SJSA1 (cell line): ENCODE measurements at places on chromosomes 1 and 21. TPM values are rescaled to one million over a fixed set of nuclear protein-coding genes. Genes with fewer than 3 reads are reported as not detected.
A peak's percentile ranks its signal among the peaks of the same experiment; 100 is the strongest.

- H3K4me1 ChIP-seq = no peaks in the 10 kb centered on the region
- H3K4me3 ChIP-seq = no peak overlapping the region
- H3K27me3 ChIP-seq = peaks cover 3% of the 10 kb centered on the region; the same call in 1 of the 2 replicates
- no peaks in the 10 kb centered on the region for H3K36me3 ChIP-seq
- no peak for DNase-seq
These were observed 224.9 kb downstream of the PTPRU start for GRCh38 chr1:29461115-29461739.

DNA sequence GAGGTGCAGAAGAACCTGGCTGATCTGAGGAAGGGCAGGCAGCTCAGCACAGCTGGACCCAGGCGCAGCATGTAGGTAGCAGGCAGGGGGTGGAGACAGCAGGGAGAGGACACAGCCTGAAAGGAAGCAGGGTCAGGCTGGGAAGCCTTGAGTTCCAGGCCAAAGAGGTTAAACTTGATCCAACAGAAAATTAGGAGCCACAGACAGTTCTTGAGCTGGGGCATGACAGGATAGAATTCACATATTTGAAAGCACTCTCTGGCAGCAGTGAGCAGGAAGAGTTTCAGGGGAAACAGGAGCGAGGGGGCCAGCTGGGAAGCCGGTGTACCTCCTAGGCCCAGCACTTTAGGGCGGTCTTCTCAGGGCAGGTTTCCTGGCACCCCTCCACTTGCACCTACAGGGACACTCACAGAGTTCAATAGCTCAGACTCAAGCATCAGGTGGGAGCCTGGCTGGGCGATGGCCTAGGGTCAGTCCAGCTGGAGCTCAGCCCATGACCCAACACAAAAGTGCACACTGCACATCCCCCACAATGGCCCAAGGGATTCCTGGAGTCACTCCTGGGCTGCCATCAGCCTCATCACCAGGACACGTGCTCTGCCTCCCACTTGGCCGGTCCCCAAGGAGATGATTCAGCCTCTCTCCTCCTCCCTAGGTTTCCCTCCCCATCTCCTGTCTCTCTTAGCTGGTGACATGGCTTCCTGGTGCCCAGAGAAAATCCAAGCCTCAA is 22.7 kb downstream of the MATN1 start:
- no peak overlapping the region for H3K27ac ChIP-seq
- no peaks in the 10 kb centered on the region for H3K36me3 ChIP-seq
- H3K4me1 ChIP-seq = peaks cover 10% of the 10 kb centered on the region
- H3K4me3 ChIP-seq = no peak overlapping the region

GRCh38 chr1:247111700-247112478 is 7.7 kb upstream of the ZNF669 start:
- H3K27ac ChIP-seq = peak overlapping the region; percentile 14; the same call in 1 of the 2 replicates
- peaks cover 17% of the 10 kb centered on the region; the same call in 1 of the 2 replicates for H3K4me1 ChIP-seq
- peak overlapping the region; percentile 74 for H3K4me3 ChIP-seq
- no peaks in the 10 kb centered on the region for H3K36me3 ChIP-seq
- no peak for DNase-seq

GRCh38 chr21:29176471-29177120 is 46.2 kb downstream of the MAP3K7CL start:
- H3K36me3 ChIP-seq = no peaks in the 10 kb centered on the region
- DNase-seq = no peak
- no peak overlapping the region for H3K4me3 ChIP-seq
- H3K4me1 ChIP-seq = peaks cover 27% of the 10 kb centered on the region

DNA sequence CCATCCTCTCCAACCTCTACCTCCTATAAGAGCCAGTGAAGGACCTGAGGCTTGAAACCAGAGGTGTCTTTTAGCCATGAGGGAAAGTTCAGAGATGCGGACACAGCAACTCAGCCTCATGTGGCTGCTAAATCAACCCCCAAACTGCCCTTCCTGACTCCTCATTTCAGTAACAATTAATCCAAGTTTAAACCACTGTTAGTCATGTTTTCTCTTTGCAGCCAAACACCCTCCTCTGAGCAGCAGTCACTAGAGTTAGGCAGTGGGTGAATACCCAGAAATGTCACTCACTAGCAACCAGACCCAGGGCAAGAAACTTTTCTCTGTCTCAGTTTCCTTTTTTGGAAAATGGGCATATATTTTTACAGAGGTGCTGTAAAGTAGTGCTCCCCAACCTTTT is 71.2 kb downstream of the KCNJ15 start:
- no peak for DNase-seq
- no peaks in the 10 kb centered on the region for H3K36me3 ChIP-seq
- H3K27ac ChIP-seq = no peak overlapping the region
- peaks cover 16% of the 10 kb centered on the region for H3K4me1 ChIP-seq
- no peaks in the 10 kb centered on the region for H3K27me3 ChIP-seq
- no peak overlapping the region for H3K4me3 ChIP-seq

- no peaks in the 10 kb centered on the region for H3K27me3 ChIP-seq
- H3K4me3 ChIP-seq = no peak overlapping the region
- DNase-seq = peak; percentile 86
- H3K36me3 ChIP-seq = no peaks in the 10 kb centered on the region
- peaks cover 65% of the 10 kb centered on the region for H3K4me1 ChIP-seq
These were observed 256.3 kb upstream of the IRF2BP2 start for GRCh38 chr1:234866007-234866866.

GRCh38 chr1:42006093-42006492 is 87.4 kb upstream of the HIVEP3 start:
- DNase-seq = no peak
- H3K4me3 ChIP-seq = no peak overlapping the region
- H3K27me3 ChIP-seq = no peaks in the 10 kb centered on the region
- H3K27ac ChIP-seq = no peak overlapping the region
- no peaks in the 10 kb centered on the region for H3K4me1 ChIP-seq
- H3K36me3 ChIP-seq = no peaks in the 10 kb centered on the region

DNA sequence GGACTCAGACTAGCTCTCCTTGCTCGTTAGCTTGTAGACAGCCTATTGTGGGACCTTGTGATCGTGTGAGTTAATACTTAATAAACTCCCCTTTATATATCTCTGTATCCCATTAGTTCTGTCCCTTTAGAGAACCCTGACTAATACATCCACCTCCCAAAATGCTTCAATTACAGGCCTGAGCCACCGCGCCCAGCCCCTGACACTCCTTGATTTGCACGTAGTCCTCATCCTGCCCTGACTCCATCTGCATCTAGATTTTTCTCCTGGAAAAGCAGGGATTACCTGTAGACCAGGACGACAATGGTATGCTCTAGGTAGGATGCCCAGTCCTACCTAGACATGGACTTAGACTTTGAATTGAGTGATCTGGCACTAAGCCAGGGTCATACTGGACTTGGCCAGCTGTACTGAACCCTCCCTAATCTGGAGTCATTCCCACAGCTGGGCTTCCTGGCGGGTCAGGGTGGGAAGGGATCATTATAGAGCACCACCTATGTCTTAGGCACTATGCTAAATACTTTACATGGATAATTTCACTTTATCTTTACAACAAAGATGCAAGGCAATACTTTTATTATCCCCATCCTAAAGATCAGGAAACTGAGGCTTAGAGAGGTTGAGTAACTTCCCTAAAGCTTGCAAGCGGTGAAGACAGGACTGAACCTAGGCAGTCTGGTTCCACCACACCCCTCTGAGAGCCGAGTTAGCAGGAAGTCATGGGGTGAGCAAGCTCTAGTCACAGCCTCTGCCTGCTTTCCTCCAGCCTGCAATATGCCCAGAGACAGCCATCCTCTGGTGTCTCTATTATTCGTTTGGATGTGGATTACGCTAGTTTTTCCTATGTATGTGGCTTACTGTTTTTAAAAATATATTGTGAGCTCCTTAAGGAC is 89.4 kb downstream of the DTL start:
- no peaks in the 10 kb centered on the region for H3K27me3 ChIP-seq
- peaks cover 11% of the 10 kb centered on the region for H3K4me1 ChIP-seq
- no peak overlapping the region for H3K27ac ChIP-seq
- no peak overlapping the region for H3K4me3 ChIP-seq

DNA sequence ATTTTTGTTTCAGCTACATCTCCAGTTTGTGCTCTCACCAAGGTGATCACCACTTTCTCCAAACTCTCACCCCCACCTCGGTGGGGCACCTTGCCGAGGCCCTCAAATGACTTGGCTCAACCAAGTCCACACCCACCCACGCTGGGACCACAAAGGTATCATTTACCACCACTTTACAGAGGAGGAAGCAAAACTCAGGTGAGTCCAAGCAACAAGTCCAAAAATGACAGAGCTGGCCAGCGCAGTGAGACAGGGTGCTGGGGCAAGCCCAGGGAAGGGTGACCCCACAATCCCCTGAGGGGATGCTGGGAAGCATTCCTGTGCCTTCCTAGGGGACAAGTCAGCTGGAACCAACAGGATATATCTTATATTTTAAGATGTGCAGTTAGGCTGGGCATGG is 24.7 kb downstream of the SSBP3 start:
- no peak overlapping the region for H3K4me3 ChIP-seq
- H3K4me1 ChIP-seq = peaks cover 62% of the 10 kb centered on the region
- no peak overlapping the region for H3K27ac ChIP-seq
- no peak for DNase-seq
- H3K36me3 ChIP-seq = peaks cover 68% of the 10 kb centered on the region

DNA sequence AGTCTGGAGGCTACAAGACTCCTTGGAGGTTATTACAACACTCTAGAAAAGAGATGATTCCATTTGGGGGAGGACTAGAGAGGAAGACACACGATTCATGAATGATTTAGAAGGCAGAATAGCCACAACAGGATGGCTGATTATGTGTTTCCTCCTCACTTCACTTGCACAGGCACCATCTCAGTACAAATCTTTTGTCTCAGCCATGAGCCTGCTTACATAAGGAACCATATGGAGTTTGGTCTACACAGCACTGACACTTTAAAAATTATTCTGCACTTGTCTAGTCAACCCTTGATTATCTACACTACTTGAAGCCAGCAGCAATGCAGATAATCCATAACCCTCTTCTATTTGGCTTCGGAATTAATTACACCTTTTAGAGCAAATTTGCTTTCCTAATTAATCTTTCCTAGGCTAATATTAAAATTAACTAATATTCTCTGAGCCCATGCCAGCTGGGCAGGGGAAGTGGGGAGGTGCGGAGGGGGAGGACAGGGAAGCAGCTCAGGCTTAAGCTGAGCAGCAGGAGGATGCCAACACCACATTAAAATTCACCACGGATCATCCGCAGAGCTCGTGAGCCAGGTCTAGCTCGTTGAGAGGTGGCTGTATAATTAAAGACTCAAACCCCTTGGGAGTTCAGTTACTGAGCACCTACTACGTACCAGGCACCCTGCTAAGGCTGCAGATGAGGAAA is 3.2 kb upstream of the LEMD1 start:
- no peaks in the 10 kb centered on the region for H3K36me3 ChIP-seq
- no peak overlapping the region for H3K27ac ChIP-seq
- H3K4me1 ChIP-seq = no peaks in the 10 kb centered on the region
- no peak for DNase-seq

GRCh38 chr21:45588086-45588825 is 46.0 kb upstream of the SLC19A1 start:
- no peaks in the 10 kb centered on the region for H3K27me3 ChIP-seq
- peaks cover 8% of the 10 kb centered on the region; the same call in 1 of the 2 replicates for H3K4me1 ChIP-seq
- H3K36me3 ChIP-seq = no peaks in the 10 kb centered on the region
- peak; percentile 28 for DNase-seq

DNA sequence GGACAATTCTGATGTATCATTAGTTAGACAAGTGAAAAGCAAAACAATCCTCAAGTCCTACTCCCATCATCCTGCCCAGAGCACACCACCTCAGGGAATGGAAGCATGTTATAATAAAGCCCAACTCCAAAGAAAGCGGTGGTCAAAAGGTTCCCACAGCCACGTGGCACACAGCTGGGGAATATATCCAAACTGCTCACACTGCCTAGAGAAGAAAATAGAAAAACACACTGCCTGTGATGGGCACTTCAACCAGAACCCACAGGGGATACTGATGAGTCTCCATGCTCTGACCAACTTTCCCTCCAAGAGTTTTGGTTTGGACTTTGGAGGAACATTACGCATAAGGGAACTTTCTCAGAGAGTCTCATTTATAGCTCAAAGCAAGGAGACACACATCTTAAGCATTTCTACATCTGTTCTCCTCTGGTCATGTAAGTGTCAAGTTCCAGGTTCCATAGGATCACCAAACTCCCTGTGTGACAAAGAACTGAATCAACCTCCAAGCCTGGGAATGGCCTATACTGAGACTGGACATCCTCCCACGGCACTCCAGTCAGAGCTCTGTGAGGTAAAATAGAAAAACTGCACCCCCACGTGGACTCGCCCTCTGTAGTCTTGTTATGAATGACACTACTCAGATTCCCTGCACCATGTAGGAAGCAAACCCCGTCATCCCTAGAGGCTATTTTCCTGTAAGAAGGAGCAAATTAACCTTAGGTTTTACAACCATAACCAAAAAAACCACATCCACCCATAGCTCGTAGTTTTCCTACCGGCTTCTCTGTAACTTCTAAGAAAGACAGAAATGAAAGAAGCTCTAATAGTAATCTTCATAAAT is 12.2 kb downstream of the DSTYK start:
- H3K27ac ChIP-seq = no peak overlapping the region
- H3K36me3 ChIP-seq = 0 out of 2 replicates have a peak, but pooled peaks cover 4% of the 10 kb centered on the region
- H3K4me1 ChIP-seq = no peaks in the 10 kb centered on the region
- H3K27me3 ChIP-seq = no peaks in the 10 kb centered on the region
- no peak overlapping the region for H3K4me3 ChIP-seq

DNA sequence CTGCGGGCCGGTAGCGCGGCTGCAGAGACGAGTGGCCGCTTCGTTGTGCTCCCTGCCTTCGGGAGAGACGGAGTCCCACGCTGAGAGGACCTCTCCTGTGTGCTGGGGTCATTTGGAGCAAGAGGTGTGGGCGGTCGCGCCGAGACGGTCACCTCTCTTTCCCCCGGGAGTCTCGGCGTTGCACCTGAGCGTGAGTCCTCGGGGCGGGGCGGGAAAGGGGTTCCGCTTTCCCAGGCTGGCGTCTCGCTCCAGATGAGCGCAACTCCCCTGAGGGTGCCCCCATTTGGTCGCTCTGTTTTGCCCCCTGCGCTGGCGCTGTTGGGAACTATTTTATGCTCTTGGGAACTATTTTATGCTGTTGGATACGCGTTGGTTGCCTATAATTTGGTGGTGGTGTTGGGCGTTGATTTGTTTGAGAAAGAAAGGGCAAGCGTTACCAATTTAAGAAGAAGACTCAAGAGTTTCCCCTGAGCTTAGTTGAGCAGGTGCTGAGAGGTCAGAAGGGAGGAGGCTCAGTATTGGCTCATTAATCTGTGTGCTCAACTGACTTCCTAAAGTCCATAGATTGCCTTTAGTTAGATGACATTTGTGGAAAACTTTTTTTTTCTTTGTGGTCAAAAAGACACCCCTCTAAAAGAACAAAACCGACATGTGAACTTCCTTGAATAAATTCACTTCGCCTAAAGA is 683 bp downstream of the LRRC8B start:
- DNase-seq = no peak
- H3K27me3 ChIP-seq = no peaks in the 10 kb centered on the region
- peak overlapping the region; percentile 69 for H3K4me3 ChIP-seq

The STUM gene
- 0.03 TPM in 1 of 2 replicates, not detected in the other for total RNA-seq
